SIG-M5 (cell line): ENCODE measurements at places on chromosomes 5 and 9.

GRCh38 chr5:93395010-93395409 lies 186.0 kb downstream of the NR2F1-AS1 start:
- no peak for DNase-seq

DNA sequence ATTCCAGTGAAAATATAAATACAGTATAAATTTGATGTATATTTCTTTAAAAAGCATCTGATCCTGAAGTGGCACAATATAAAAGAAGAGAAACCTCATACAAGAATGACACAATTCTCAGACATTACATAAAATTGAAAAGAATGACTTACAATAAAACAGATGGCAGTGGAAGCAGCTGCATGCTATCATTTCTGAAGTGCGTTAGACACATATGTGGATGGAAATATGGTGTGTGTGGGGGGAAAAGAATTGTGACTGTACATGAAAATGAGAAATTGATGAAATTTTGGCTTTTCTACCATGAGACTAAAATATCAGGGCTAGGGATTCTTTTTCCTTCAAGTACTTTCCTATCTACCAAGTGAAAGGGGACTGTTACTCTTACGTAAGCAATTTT lies 45.9 kb upstream of the CDH18 start:
- no peak for DNase-seq

GRCh38 chr5:12133520-12133919 lies 229.3 kb upstream of the CTNND2 start:
- DNase-seq = no peak

DNA sequence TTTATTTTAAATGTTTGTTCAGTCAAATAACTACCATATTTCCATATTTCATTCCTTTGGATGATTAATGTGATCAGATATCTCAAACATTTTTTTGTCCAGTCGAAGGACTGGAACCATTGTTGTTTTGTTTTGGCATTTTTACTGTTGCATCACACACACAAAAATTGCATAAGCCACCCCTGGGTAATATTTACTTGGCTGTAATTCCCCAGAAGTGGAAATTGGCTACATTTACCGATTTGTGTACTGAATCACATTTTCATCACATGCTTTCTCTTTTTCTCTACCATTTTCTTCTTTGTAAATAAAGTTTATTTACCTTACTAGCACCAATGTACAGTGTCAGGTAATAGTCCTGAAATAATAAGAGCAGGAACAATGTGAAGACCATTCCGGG lies 1729.7 kb upstream of the WWC1 start:
- no peak for DNase-seq

- no peak for DNase-seq
Observed at GRCh38 chr5:31531543-31531887, 378 bp downstream of the DROSHA start.

- DNase-seq = no peak
Observed at GRCh38 chr9:127578627-127578951, 33.5 kb upstream of the STXBP1 start.

DNA sequence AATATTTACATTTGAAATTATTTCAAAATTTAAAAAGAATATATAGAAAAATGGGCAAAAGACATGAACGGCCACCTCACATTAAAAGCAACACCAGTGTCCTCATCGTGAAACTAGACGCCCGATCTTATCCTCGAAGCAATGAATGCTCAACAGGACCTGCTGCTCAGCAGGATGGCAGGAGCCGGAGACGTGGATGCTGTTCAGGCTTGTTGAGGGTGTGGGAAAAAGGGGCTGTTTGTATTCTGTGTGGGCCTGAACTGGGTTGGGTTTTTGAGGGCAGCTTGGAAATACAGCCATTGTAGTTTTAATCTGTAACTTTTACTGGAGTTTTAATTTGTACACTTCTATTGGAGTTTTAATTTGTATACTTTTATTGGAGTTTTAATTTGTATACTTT lies 20.3 kb downstream of the EXOC3 start:
- DNase-seq = no peak

DNA sequence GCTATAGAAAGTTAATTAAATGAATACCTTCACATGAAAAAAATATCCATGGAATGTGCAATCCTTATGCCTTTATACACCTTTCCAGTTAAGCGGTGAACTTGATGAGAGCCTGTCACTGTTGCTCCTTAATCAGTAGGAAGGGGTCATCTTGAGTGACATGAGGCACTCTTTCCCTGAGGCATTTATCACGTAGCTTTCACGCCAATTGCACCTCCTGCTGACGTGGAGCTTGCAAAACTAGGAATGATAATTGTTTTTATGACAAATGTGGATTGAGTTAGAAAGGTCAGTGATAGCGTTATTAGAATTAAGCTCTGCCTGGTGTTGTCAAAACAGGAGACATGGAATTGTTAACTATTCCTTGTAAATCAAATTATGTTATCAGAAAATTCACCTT lies 79.7 kb downstream of the SLF1 start:
- no peak for DNase-seq

DNA sequence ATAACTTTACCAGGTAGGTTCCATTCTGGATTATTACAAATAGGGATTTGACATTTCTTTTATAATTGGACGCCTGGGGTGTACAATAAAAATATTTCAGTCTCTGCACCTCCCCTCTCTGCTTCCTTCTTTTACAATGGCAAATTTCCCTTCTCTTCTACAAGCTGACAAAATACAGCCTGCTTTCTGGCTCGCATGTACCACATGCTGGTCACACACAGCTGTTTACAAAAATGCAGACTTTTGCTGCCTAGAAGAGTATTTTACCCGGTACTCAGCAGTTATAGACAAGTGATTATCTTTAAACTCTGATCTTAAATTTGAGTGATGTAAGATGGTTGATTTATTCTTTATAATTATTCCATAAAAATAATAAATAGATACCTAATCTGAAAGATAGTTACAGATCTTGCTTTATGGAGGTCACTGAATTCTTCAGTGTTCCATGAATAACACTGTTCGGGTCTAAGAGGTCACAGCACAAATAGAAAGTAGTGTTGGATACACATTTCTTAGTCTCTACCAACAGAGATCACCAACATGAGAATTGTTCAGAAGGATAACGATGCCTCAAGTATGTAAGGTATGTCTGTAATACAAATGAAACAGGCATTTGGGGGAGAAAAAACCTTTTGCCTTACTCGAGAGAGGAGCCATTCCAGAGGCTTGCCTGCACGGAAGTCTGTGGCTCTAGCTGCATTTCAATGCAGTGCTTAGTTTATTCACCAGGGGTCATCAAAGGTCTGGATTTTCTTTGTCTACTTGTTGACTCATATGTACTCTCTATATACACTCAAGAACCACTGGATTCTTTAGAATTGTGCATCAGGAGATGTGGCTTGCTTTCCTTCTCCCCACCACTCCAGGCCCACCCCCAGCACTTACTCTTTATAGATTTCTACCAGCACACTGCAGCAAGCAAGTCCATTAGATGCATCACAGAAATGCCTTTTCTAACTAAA lies 206.6 kb upstream of the RFX3 start:
- peak; percentile 51 for DNase-seq

GRCh38 chr9:6575324-6576034 lies 70.0 kb downstream of the GLDC start:
- no peak for DNase-seq

DNA sequence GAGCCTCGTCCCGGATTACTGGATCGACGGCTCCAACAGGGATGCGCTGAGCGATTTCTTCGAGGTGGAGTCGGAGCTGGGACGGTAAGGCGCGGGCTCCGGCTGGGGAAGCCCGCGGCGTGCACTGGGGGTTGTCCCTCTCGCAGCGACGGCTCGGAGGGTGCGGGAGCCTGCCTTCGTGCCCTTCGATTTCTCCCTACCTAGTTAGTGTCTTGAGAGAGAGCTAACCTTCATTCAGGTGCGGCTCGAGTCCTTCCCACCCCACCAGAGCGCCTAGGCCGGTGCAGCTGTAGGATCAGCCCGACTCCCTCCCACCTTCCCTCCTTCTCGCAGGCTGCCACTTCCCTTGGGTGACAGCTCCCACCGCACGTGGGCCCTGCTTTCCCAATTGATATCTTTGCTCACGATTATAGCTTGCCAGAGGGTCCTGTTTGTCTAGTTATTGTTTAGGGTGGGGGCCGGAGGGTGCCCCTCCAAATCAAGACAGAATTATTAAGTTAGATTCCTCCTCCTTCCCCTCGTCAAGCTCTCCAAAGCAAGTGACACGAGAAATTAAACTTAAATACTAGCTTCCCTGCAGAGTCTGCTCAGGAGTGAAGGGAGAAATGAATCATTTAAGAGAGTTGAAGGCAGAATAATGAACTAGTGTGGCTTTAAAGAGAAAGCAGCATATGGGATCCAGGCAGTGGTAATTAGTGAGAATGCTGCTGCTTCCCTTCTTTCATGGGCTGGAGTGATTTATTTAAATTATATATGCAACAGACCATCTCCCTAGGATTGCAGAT lies 569 bp downstream of the CAMK4 start:
- no peak for DNase-seq

GRCh38 chr5:44390351-44390750 lies 1.1 kb upstream of the FGF10 start:
- DNase-seq = no peak

DNA sequence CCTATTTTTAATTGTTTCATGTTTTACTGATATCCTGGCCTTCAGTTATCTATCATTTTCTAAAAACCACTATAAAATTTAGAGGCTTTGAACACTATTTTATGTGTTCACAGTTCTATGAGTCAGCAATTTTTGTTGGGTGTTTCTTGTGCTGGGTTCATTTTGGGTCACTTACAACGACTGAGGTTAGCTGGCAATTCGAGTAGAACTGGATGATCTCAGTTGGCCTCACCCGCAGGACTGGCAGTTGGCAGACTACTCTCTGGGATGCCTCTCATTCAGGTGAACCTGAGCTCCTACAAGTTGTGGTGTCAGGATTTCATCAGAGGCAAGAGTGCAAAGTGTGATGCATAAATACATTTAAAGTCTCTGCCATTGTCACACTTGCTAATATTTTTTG lies 151.0 kb upstream of the PAPPA start:
- DNase-seq = no peak

DNA sequence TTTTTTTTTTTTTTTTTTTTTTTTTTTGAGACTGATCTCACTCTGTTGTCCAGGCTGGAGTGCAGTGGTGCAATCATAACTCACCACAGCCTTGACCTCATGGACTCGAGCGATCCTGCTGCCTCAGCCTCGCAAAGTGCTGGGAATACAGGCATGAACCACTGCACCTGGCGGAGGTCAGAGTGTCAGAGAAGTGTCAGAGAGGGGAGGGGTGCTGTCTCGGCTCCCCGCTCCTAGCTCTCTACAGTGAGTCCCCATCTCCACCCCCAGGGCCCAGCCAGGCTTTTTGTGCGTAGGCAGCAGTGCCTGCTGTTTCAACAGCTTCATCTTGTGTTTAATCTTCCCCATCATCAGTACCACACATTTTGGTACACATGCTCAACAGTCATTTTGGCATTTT lies 38.3 kb downstream of the SAR1B start:
- DNase-seq = no peak

DNA sequence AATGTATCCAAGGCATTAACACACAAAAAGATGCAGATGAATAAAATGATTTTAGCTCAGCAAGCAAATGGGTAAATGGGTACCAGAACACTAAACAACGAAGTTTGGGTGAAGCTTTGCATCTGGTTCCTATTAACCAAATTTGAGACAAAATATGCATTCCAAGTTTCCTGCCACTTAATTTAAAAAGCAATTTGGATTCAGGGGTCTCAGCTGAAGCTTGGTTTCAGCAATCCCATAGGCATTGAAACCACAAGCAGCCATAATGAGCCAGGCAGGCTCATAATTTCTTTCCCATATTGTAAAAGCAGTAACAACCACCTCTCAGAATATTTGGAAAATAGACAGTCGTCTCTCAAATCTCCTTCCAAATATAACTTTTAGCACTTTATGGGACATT lies 138.9 kb downstream of the NXNL2 start:
- no peak for DNase-seq

GRCh38 chr5:130316971-130317680 lies 412.9 kb downstream of the CHSY3 start:
- DNase-seq = no peak

GRCh38 chr9:70069704-70070103 lies 26.1 kb downstream of the MAMDC2 start:
- DNase-seq = no peak

GRCh38 chr9:135328485-135329417 lies 150.8 kb upstream of the PPP1R26 start:
- DNase-seq = no peak

- DNase-seq = no peak
Observed at GRCh38 chr5:52419357-52419756, 368.4 kb upstream of the ITGA1 start.

DNA sequence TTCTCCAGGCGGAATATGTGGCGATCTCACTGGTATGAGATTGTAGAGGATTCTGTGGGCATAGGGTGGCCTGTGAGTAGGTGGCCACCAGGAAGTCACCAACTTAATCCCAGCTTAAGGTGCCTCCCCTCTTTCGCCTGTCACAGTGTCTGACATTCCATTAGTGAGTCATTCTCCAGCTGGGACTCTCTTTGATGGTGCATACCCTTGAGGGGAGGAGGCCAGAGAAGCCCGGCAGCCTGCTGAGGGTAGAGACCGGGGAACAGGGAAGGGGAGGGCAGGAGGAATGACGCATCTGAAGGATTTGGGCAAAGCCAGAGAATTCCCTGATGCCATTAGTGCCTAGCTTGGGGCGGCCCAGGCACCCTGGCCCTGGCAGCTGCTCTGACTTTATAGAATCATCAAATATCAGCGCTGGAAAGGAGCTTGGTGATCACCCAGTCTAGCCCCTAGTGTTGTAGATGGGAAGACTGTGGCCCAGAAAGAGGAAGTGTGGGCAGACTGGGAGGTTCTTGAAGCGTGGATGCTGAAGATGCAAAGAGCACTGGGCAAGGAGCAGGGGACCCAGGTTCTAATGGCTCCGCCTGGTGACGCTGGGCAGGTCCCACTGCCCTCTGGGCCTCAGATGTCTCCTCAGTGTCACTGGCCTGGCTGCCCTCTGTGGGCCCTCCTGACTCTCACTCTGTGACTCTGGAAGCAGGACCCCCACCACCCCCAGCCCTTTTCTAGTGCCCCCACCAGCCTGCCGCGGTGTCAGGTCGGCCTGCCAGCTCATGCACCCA lies 41.4 kb downstream of the DAB2IP start:
- no peak for DNase-seq

GRCh38 chr5:157592594-157592993 lies 17.0 kb upstream of the ADAM19 start:
- no peak for DNase-seq

GRCh38 chr5:73215891-73216610 lies 43.1 kb downstream of the TMEM174 start:
- DNase-seq = no peak

DNA sequence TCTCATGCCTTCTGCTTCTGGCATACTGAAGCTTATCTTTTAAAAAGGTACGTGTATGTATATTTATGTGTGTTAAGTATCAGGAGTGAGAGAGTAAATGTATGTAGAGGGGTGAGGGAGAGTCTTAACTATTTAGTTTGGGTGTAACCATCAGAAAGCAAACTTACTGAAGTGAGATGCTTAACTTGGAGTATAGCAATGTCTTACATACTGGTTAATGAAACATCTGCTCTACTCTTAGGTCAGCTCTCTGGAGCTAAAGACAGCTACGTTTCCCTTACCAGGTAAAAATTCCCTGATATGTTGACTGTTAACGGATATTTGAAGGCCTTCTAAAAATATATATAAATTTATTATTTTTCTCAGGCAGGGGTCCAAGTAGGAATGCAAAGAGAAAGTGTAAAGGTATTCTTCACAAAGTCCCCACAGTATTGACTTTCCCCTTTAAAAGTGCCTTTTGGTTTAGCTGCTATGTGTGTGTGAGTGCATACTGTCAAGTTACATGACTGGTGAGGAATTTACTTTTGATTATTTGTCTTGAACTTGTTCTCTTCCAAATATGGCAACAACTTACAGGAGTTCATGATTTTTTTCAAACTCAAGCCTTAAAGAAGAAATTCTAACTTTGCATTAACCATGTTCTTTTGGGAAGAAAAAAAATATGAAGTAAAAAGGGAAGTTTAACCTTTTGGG lies 12.3 kb upstream of the C5orf24 start:
- no peak for DNase-seq
